A549 (cell line): ENCODE measurements at places on chromosomes 2 and 18.

GRCh38 chr2:193690572-193690971, 1495.8 kb upstream of the TMEFF2 start:
- DNase-seq, result no peak

GRCh38 chr2:53769318-53769945, 1.8 kb downstream of the CHAC2 start:
- DNase-seq, result no peak

DNA sequence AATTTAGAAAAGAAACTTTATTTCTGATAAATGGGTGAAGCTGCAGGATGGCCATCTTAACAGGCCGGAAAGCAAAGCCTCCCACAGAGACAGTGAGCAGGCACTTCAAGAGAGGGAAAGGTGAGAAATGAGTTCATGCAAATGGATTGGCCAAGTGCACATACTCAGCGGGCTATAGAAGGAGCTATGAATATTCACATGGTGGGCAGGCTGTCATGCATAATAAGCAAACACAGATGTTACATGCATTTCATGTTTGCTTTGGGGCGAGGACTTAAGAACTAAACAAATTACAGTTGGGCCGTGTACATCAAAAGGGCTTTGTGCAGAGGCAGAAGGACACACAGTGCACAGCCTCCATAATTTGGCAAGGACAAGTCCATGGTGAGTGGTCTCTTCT, 69.8 kb upstream of the MAL start:
- no peak for DNase-seq

DNA sequence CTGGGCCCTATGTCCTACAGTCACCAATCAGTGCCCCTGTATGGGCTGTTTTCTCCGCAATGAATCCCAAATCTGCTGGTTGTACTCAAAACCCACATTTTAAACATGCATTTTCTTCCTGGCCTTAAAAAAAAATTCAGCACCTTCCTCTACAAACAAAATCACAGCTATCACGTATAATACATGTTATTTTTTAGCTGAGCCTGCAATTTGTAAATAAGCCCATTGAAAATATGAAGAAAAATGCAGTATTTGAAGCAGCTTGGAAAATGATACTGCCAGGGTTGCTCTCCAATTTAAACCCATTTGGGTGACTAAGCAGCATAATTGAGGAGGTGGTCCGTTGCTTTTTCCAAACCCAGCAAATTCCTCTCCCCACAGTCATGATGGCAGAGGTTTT, 33.0 kb upstream of the GYPC start:
- DNase-seq, result no peak

GRCh38 chr2:146893500-146894041, 951.3 kb upstream of the ACVR2A start:
- DNase-seq, result no peak

DNA sequence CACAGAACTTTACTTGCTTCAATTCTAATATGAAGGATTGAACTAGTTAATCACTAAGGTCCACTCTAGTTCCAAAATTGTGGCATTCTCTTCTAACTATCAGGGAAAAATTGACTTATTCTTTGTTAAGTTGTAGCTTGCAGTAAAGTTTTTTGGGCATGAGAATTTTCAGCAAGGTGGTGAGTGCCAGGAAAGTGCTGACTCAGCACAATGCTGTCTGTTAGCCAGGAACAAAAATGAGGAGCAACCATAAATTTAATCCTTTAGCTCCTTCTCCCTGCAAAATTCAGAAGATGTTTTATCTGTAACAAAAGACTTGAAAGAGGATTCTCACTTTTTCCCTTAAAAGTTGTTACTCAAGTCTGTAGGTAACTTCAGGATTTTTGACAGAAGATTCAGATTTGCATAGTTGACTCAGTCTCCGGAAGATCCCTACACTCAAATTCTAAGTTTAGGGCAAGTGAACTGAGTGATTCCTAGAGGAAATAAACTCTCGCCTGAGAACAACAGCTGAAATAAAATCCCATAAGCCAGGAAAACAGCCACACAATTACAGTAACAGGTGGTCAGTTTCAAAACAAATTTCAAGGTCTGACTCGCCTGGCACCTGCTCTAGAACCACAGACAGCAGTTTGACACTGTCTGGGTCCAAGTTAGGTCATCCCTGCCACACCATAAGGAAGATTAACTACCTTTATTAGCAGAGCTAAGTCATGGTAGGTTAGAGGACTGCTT, 20.2 kb upstream of the DARS1 start:
- DNase-seq, result no peak

GRCh38 chr2:27795868-27796277, 24.4 kb downstream of the MRPL33 start:
- no peak for DNase-seq

DNA sequence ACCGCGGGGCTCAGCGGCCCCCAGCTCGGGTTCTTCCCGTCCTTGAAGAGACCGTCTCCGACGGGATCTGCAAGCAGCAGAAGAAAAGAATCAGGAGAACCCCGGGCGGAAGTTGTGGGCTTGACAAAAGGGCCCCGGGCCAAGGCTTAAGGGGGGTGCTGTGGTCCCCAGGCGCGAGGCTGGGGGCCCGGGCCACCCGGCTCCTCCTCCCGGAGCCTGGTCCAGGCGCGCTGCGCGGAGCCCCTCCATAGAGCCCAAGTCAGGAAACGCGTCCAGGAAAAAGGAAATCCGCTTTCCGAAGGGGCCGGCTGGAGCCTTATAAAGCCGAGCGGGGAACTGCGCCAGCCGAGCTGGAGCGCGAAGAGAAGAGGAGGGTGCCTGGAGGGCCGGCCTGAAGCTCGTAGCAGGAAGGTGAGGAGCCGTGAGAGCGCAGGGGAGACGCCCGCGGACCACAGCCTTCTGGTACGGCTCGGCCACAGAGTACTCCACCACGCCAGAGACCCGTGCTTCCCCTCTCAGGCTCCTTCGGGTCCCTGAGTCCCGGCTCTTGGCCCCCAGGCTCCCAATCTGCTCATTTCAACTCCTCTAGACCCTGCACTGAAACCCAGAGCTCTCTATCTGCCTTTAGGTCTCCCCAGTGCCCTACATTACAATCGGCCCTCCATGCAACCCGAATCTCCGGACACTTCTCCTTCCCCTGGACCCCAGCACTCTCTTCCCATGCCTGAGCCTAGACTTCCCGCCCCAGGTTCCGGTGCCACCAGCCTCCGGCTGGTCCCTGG, 554 bp downstream of the FEV start:
- no peak for DNase-seq

DNA sequence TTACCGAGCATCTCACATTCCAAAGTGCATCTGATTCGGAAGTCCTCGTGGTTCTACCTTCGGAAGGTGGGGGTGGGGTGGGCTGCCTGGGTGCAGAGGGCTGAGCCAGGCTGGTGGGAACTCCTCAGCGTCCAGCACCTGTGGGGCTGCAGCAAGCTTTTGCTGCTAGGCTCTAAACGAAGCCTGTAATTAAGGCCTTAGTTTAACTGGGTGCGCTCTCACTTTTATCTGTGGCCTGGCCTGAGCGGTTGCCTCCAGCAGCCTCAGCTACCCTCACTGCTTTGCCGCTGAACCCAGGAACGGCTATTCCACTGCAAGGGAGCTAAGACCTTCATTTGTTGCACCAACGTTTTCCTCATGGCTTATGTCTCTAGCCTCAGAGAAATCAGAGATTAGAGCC, 48.4 kb downstream of the TMEM17 start:
- DNase-seq, result no peak

- DNase-seq, result no peak
Measured at GRCh38 chr2:17592731-17593409, 52.4 kb downstream of the VSNL1 start.

DNA sequence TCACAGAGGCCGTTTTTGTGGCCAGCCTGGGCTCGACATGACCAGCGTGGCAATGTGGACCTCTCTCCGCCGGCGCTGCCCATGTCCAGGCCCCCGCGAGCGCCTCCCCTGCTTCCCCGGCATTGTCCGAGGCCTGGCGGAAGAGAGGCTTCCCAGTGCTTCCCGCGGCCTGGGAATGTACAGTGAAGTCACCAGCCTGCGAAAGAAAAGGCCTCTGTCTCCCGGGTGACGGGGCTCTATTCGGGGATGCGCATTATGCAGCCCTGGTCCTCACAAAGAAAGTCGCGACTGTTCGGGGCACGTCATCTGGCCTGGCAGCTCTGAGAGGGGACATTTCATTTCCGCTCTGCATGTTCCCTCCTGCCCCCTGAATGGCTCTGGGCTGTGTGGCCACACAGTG, 109.2 kb upstream of the AGAP1 start:
- DNase-seq, result no peak

DNA sequence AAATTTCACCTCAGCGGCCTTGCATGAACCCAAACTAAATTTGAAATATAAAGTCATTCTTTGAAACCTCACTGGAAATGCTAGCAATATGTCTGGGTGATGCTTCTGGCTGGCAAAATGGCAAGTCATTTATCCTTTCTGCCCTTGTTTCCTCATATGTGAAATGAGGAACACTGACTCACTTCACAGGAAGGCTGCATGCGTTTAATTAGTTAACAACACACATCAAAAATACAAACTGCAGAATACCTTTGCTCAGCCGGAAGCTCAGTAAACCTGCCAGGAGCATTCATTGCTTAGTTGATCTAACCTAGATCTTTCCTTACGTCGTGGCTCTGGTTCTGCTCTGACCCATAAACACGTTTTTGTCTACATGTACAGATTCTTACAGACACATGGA, 214.2 kb upstream of the ACVR2A start:
- no peak for DNase-seq

DNA sequence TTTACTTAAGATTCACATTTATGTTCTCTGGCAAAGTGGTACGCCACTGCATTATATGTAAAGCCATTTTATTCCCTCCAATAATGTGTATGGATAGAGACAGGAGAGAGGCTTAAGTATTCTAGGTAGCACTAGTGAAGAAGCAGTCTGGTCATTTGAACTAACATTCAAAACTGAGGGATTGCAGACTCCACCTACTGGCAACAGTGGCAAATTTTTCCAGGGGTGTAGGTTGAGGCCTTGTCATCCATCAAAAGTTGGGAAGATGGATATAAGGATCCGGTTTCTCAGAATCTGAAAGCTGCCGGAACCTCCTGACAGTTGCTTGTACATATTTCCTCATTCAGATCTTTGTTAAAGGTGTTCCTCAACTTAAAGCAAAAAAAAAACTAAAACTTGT, 465.5 kb upstream of the FSHR start:
- DNase-seq, result no peak

- no peak for DNase-seq
Measured at GRCh38 chr2:7819850-7820249, 862.0 kb upstream of the ID2 start.

DNA sequence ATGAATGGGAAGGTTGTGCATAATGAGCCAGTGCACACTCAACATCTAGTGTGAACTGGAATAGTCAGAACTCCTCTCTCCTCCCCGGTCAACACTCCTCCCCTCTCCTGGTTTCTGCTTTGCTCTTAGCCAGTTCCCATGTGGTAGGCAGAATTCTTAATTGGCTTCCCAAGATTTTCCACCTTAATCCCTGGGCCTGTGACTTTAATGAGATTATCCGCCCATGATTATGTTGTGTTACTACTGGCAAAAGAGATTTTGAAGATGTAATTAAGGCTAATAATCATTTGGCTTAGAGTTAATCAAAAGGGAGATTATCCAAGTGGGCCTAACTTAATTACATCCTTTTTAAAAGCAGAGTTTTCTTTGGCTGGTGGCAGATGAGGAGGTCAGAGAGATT, 34.2 kb upstream of the REV1 start:
- no peak for DNase-seq

DNA sequence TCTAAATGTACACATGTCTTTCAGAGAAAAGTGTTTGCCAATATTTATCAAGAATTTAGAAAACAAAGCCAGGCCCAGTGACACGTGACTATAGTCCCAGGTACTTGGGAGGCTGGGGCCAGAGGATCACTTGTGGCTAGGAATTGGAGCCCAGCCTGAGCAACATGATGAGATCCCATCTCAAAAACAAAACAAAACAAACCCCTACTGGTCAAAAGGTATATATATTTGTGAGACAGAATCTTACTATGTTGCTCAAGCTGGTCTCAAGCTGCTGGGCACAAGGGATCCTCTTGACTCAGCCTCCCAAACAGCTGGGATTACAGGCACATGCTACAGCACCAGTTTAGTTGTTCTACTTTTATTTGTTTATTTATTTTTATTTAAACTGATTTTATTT, 79.2 kb downstream of the ZDBF2 start:
- peak; percentile 11 for DNase-seq

DNA sequence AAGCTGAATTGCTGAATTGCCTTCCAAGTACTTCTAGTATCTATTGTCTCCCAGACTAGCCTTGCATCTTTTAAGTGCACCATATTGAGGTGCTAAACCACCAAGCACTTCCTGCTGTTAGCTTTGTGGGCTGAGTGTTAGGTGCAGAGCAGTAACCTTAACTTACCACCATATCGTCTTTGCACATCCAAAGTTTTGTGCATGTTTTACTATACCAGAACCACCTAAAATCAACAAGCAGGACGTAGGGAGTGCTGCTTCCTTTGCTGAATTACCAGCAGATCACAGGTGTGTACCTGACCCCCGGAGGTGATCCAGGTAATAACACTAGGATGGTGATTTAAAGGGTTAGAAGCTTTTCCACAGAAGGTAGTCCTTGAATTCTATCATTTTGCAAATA, 359.9 kb upstream of the HNRNPA3 start:
- no peak for DNase-seq

- no peak for DNase-seq
Measured at GRCh38 chr2:118190474-118190873, 102.2 kb downstream of the INSIG2 start.

GRCh38 chr18:79662034-79662433, 17.6 kb upstream of the CTDP1 start:
- no peak for DNase-seq

DNA sequence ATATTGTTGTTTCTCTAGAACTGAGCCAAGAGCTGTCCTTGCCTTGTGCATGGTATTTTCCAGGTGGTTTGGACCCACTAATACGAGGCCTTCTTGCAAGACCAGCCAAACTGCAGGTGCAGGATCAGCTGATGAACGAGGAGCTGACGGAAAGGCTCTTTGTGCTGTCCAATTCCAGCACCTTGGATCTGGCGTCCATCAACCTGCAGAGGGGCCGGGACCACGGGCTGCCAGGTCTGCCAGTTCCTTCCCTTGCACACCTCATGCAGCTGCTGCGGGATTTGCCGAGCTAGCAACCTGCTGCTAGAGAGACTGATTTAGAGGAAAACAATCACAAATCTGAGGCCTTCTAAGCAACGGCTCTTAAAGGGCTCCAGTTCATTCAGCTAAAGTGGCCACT, 74.5 kb downstream of the TPO start:
- no peak for DNase-seq

DNA sequence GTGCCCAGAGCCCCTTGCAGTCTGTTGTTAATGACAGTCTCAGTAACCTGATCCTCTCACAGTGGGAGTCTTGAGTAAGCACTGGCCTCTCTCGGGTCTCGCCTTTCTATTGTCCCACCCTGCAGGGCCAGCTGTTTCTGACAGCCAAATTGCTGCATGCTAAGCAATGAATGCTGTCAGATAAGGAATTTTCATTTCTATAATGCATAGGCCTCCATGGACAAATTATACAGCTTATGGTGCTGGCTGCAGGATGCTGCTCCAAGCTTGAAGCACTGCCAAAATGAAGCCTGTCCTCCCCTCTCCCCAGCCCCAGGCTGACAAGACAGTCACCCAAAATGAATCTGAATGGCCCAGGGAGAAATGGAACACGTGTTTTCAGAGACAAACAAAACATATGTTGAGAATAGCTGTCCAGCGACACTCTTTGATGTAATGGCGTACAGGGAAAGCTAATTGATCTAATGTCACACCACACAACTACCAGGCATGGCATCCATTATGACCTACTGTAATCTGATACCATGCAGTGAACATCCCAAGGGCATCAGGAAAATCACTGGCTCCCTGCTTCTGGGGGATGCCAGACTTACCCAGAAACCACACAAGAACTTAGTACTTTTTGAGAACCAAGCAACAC, 36.8 kb downstream of the ACVR1 start:
- no peak for DNase-seq
